Nucleus accumbens (tissue), 56 donors: ENCODE measurements at places on chromosomes 4 and X.

GRCh38 chr4:81257816-81258215 is 42.8 kb upstream of the PRKG2 start:
- no peak for DNase-seq

DNA sequence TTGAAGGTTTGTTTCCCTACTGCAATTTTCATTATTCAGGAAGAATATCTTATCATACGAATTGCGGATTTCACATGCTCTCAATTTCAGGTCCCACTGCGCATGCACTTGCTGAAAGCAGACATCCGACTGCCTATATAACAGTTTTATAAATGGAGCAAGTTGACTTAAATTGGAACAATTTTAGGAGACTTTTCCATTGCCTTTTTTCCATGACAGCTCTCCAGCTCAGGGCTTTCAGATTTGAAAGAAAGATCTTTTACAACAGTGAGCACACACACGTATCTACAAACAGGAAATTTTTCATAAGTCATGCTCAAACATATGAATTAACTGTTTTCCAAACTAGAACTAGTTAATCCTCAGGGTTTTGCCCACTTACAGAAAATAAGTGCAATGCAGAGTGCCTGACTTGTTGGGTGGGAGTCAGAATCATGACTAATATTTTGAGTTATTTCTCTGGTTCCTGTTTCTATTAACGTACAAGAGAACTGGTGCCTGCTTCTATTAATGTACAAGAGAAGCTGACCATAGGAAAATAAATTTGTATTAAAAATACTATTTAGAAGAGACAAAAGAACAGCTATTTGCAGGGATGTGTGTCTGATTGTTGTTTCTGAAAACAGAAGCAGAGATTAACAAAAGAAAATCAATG is 137.9 kb downstream of the GPC3 start:
- DNase-seq, result no peak

DNA sequence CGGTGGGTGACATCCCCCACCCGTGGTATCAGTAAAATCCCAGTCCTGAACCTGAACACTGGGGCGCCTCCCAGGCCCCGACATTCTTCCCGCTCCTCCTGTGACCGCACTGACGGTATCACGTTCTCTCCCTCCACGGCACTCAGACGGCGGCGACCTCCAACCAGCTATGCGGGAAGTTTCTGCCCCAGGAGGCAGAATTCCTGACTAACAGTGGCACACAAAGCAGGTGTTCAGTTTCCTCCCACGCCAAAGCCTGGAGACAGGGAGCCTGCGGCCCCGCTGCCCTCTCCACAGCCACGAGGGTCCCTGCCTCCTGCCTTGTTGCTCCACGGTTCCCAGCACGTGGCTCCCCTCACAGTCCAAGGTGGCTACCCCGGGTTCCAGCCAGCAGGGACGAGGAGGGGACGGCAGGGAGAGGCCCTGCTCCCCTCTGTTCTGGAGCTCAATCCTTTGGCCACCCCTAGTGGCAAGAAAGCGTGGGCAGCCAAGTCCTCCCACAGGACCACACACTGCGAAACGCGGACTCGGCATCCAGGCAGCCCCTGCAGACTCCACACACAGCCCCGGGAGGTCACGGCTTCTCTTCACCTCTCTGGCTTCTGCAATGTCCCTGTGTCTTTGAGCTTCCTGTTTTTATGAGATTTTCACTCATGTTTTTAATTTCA is 15.2 kb downstream of the CTBP1 start:
- no peak for DNase-seq

DNA sequence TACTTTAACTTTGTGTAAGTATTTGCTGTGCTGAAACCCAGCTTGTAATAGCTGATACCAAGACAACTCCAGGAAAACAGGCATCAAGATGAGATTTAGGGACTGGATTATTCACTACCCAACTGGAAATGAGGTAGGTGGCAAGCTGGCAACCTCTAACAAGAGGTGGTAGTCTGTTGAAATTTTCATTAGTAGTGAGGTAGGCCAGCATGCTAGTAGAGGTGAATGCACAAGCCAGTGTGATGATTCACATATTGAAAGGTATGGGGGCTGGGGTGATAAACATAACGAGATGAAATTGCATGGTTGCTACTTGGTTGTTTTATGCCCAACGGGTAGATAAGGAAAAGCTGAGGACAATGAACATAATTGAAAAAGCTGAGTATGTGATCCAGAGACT is 8.5 kb upstream of the TMPRSS11D start:
- no peak for DNase-seq

- no peak for DNase-seq
Observed at GRCh38 chrX:100615005-100615404, 21.6 kb downstream of the TSPAN6 start.

DNA sequence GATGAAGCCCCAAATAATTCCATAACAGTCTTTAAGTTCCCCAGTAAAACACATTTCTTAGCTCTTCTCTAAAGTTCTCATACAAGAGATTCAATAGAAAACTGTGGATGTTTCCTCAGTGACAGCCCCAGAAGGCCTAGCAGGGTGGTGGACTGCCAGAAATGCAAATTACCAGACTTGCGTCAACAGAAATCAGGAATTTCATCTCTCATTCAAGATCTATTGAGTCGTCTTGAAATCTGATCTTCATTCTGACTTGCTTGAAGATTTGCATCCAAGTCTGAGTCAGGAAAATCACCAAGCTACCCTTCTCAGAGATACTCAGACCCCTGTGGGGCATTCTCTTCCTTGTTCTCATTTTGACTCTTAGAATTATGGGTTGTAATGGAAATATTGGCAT is 68.9 kb upstream of the NDP start:
- DNase-seq, result no peak

DNA sequence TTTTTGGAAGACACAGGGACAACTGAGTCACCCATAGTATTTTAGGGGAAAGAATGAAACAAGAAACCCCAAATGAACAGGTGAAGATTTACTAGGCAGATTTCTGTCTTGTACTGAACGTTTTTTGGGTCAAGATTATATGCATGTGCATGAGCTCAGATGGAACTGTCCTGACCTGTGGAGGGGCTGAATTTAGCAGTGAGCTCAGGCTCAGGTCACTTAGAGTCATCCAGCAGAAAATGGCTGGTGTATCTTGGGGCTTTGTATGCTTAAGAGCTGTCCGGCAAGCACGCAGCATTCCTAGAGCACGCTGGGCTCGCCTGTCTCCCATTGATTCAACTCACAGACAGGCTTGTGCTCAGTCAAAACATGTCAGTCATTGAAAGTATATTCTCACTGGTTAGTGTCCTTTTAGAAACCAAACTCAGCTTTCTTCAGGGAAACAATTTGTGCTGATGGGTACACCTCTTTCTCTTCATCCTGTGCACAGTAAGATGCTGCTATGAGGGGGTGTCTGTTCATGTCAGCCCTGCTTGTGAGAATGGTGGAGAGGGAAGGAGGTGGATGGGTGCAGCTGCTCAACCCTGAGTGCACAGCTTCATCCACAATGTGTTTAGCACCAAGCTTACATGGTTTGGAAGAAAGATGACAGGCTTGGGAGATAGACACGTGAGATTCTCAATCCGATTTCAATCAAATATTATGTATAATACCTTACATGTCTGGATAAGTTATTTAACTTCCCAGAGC is 47.5 kb upstream of the PDLIM3 start:
- DNase-seq, result no peak
